Activated naive CD4-positive, alpha-beta T cell treated with anti-CD3 and anti-CD28 coated beads, Interleukin-2, amount 50 U/mL, for 72 hours (primary cell): ENCODE measurements at places on chromosomes 1 and 21.

- DNase-seq: no peak
These were observed 12.4 kb downstream of the OXCT2 start for GRCh38 chr1:39758556-39759435.

DNA sequence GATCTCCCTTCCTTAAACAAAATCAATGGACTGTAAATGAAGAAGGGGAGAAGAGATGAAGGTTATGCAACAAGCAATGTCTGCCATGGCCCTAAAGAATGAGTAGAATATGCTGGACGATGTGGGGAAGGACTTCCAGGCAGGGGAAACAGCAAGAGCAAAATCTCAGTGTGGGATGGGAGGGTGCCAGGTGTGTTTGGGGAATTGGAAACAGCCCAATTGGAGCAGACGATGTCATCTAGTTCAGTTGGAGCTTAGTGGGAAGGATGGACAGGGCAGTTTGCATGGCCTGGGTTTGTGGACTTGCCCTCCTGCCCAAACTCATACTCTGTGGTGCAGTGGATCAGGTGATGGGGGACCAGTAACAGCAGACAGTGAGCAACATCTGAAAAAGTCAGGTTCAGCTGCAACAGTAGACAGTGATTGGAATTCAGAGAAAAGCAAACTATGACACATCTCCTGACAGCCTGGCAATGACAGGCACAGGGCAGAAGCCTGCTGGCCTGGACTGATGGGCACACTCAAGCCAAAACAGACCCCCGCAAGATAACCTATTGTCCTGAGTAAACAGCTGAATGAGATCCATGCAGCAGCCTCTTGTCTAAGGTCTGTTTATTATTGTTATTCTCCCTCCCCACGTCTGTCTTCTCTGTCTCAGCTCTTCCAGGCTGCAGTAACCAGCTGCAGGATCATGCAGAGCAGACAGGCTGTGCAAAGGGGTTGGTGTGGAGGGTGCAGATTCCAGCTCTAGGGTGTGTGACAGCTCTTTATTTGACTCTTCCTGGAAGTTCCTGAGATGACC is 50.5 kb upstream of the PRELP start:
- DNase-seq: no peak

DNA sequence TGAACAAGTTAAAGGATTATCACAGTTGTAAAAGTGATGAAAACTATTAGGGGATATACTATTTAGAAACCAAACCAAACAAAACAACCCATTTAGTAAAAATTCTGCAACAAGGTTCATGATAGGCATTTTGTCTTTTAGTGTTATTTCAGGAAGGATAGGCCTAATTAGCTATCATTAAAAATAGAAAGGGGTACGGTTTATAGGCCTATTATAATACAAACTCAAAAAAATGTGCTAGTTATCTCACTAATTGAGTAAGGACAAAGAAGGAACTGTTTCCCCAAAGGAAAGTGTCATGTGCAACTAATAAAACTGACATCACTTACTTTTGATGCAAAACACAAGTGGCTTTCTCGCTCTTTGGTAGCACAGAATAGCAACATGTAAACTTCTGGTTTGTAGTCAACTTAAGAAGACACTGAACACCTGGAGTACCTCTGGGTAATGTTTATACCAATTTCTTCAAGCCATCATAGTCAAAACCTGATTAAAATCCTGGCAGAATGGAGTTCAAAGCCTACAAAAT is 28.5 kb downstream of the SLC16A1 start:
- DNase-seq: no peak

GRCh38 chr1:80818211-80818610 is 982.5 kb upstream of the ADGRL2 start:
- no peak for DNase-seq

DNA sequence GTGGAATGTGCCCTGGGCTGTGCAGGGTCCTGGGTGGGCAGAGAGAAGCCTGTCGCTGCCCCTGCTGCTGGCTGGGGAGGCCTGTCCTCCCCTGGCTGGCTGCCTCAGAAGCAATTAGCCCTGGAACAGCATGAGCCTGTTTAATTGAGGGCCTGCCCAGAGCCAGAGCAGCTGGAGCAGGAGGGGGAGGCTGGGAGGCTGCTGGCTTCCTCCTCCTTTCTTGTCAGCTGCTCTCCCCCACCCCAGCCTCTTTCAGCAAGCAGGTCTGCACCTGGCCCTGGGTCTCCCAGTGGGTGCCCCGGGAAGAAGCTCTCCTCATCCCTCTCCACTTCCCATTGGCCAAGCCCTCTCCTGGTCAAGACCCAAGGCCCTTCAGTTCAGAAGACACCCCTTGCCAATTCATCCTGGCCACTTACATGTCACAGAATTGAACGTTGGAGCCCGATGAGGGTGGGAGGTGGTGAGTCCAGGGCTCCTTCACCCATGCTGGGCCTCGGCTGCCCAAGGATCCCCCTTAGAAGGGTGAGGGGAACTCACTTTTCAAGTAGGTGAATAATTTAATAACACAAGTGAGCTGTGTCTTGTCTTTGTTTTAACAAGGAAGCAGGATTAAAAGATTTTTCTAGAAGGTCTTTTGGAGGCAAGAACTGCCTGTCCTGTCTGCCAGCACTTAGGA is 13.2 kb downstream of the AMPD2 start:
- DNase-seq: no peak

DNA sequence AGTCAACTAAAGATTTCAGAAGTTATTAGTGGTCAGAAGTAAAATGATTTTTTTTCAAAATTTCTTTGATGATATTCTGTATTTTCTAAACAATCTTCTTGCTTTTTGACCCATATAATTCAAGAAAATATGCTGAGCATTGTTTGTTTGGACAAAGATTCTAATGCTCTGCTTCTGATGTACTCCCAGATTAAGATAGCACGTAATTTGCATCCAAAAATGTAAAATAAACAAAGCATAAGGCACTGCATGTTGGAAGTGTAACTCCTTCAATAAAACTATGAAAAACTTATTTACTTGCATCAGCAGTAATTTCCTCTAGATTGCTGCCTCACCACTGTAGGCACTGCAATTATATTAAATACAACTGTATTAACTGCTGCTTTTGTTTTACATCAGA is 1054.1 kb downstream of the TTLL7 start:
- no peak for DNase-seq

GRCh38 chr1:2990376-2991115 is 30.7 kb upstream of the ACTRT2 start:
- DNase-seq: no peak

DNA sequence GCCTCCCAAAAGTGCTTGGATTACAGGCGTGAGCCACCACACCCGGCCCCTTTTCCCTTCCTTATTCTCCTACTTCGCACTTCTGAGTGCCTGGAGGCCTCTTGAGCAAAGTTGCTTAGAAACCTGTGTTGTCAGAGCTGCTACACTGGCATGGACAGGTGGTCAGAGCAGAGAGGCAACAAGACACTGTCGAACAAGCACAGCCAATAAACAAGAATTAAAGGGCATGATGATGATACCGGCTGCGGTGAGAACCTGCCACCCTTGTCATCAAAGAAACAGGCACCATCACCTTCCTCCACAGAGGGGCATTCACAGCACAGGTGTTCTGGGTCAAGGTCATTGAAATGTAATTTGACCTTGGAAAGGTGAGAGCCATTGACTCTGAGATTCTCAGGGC is 23.3 kb downstream of the STUM start:
- DNase-seq: no peak

DNA sequence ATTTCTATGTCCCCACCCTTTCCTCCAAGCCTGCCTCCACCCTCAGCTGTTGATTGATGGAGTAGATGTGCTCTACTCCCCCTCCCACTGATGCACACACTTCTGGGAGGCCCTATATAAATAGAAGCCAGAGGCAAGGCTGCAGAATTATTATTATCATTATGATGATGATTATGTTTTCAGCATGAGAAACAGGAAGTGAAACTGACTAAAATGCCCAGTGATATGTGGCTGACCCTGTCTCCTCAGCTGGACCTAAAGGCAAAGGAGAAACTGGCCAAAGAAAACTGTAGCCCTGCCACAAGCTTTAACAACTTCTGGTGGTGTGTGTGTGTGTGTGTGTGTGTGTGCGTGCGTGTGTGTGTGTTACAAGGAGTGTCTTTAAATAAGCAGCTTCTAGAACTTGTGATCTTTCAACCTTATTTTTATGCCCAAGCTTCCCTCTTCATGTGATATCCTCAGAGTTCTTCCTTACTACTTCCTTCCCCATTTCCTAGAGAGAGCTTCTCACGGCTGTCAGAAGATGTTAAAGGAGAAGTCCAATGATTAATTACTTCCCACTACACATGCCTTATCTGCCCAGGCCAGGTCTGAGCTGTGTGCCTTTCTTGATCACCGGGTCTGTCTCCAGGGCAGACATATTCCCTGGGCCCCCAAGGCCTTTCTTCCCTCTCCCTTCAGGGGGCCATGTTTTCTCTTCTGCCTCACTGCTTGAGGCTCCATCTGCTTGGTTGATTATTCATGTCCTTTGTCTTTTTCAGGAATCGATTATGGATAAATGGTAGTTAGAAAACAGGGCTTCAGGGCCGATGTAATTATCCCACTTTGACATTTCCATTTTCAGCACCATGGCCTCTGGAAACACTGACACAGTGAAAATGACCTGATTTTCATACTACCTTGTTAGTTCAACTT is 11.6 kb upstream of the MAPKAPK2 start:
- DNase-seq: no peak

DNA sequence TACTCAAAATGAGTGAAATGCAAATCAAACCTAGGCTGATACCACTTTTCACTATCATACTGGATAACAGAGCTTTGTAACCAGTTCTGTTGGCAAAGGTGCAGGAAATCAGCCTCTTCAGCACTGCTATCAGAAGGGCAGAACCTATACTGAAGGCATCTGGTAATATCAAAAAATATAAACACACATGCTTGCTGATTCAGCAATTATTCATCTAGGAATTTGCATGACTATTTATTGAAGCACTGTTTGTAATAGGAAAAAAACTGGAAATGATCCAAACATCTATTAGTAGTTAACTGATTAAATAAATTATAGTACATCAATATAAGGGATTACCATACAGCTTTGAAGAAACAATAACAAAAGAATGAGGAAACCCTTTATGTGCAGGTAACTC is 21.4 kb downstream of the ARHGAP29 start:
- DNase-seq: no peak

GRCh38 chr1:182786223-182786994 is 3.2 kb upstream of the NPL start:
- peak; percentile 50 for DNase-seq
